T-helper 17 cell (primary cell): ENCODE measurements at places on chromosomes 1 and 21.

DNA sequence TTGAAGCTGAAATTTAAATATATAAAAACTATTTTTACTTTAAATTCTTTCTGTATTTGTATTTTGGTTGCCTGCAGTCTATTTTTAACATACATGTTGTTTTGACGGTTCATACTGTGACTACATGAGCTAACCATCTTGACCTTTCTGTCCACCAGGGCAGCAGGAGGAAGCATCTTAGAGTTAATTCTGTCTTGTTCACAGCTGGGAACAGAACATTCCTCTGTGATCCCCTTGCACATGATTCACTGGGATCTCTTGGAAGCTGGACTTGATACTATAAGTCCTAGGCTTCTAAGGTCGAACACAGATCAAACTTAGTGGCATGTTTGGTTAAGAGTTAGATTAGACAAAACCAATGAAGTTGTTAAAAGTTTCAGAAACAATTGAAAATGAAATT lies 99.7 kb downstream of the NFIA start:
- DNase-seq = no peak

GRCh38 chr1:219990782-219991510 lies 55.4 kb downstream of the EPRS1 start:
- DNase-seq = no peak

DNA sequence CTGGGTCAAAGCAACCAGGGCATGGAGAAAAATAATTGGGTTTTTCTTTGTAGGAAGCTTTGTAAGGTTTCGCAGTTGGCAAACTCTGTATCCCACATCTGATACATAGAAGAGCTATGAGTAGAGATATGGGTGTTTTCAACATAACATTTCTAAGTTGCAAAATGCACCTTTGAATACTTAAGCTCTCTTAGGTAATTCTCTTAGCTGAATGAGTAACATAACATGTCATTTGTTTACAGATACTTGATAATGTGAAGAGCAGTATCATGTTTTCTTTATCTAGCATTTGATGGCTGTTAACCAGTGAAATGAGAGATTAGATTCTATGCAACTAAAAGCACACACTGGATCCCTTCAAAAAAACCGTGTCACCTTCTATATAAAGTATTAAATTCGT lies 21.6 kb downstream of the RAVER2 start:
- no peak for DNase-seq

GRCh38 chr21:43343992-43344886 lies 82.7 kb downstream of the SIK1 start:
- no peak for DNase-seq

DNA sequence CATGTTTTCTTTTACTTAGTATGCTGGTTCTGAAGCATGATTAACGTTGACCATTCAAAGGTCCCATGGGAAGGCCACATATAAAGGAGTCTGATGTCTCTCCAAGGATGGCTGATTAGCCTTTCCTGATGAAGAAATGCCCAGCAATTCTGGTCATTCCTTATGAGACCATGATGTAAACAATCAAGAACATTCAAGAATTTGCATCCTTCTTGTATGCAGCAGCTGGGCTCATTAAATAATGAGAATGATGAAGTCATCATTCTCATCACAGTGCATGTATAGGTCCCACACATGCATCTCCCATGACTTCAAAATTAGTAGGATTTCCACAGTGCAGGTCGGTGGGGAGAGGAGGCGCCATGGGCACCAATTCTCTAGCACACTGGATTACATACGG lies 85.4 kb downstream of the APP start:
- DNase-seq = no peak

DNA sequence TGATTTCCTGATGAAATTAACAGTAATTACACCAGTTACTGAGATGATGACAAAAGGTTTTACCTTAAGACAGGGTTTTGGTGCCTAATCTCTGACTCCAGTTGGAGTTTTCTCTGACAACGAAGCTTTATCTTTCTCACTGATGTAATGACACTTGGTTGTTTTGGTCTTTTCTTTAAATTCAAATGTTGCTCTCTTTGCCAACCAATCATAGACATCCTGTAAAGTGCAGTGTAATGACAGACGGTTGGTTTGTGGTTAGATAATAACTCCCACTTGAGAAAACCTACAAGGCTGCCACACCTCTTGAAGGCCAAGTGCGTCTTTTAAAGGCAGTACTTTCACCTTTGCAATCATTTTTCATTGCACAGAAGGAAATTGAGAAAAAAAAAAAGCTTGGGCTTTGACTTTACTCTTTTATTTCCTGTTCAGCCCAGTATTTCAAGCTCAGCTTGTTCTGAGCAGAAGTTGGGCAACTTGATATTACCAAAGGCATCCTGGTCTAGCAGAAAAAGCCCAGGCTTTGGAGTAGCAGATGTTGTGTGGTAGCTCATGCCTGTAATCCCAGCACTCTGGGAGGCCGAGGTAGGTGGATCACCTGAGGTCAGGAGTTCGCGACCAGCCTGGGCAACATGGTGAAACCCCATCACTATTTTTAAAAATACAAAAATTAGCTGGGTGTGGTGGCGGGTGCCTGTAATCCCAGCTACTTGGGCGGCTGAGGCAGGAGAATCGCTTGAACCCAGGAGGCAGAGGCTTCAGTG lies 14.9 kb downstream of the PDIK1L start:
- DNase-seq = peak; percentile 37

- DNase-seq = no peak
These were observed 219.3 kb downstream of the C1orf94 start for GRCh38 chr1:34396042-34396441.

DNA sequence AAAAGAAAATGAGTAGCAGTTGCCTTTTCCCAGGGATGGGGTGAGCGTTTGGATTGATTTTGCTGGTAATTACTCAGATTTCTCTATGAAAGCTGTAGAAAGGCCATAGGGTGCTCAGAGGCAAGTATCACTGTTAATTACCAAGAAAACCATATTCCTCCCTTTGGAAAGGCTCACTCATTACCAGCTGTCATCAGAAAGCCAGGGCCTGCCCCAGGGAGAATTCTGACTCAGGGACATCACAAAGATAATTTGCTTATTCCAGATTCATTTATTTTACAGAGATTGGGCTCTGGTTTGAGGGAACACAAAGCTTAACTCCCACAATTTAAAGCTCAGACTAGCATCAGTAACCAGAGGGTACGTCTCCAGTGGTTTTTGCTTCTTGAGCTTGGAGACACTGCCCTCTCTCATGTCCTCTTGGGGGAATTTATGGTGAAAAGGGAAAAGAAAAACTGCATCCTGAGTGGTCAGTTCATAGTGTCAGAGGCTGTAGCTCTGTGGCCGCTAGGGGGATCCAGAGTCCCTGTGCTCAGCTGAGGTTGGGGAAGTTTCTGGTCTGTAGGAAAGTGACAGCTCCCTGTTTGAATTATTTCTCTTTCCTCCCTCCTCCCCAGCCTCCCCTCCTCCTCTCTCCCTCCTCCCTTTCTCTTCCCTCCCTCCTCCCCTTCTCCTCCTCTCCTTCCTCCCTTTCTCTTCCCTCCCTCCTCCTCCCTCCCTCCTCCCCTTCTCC lies 204.3 kb downstream of the KCNJ6 start:
- DNase-seq = no peak

DNA sequence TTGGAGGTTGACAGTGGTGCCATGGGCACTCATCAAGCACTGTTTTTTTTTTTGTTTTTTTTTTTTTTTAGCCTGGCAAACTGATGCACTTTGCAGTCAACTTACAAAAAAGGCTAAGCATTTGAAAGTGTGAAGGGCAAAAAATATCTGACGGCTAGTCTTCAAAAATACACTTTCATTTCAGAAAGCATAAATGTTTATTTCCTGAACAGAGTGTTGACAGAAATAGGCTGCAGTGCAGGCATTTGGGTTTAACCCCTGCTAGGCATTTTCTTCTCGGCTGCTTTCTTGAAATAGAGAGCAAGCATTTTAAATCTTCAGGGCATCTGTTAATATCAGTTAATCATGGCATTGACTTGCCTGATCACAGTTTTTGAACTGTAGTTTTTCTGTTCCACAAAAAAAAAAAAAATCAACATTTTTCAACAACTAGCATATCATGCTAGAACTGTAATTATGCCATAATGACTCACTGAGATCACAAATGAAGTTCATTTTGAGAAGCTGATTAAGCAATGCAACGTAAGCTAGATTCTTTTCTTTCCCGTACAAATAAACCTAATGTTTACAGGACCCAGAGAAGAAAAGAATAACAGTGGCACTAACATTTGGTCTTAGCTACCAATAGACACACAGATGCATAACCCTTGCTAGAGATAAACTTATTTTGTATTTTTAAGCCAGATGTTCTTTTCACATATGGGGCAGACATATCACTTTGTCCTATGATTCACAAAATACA lies 100.4 kb upstream of the USH2A start:
- no peak for DNase-seq

- DNase-seq = no peak
These were observed 54.4 kb upstream of the STUM start for GRCh38 chr1:226494092-226494609.

GRCh38 chr1:225156254-225156653 lies 226.8 kb downstream of the DNAH14 start:
- DNase-seq = no peak
